CD4-positive, alpha-beta T cell (primary cell): ENCODE measurements at places on chromosomes 11 and 22. TPM values are rescaled to one million over a fixed set of nuclear protein-coding genes. Genes with fewer than 3 reads are reported as not detected.
A peak's percentile ranks its signal among the peaks of the same experiment; 100 is the strongest.

GRCh38 chr11:78212586-78213371 is 24.1 kb downstream of the USP35 start:
- no peak for DNase-seq

The APOL4 gene
- not detected for total RNA-seq

GRCh38 chr11:69062873-69063651 is 14.3 kb downstream of the TPCN2 start:
- DNase-seq, result no peak

DNA sequence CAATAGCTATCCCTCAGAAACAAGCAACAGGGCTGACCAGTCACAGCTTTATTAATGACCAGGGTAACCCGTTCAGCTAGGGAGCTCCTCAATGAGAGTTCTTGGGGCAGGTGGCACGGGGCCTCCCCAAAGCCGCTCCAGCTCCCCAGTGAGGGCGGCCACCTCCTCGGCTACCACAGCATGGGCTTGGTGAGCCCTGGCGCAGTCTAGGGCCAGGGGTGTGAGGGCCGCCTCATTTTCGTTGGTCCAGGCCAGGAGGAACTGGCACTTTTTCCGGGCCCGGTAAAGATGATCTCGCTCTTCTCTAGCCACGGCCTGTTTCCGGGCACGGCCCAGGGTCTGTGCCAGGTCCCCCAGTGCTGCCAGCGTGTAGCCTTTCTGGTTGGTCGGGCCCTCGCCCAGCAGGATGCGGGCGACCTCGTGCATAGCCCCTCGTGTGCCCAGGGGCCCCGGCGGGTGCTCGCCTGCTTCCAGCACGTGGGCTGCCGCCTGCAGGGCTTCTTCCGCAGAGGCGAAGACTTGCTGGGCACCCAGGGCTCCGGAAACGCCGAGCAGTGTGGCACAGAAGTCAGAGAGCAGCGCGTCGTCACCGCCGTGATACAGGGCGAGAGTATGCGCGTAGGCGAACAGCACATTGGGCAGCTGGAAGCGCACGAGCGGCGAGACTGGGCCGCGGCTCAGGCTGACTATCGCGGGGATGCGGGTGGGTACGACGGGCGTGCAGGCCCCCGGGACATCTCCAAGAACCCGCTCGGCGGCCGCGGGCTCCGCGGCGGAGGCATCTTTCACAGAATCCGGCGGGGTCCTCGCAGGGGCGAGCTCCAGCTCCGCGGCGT is 913 bp downstream of the ZNHIT2 start:
- DNase-seq, result peak; percentile 57

GRCh38 chr11:29184939-29185890 is 831.6 kb downstream of the KCNA4 start:
- DNase-seq, result no peak

- DNase-seq, result no peak
Observed at GRCh38 chr22:34587357-34588356, 478.3 kb upstream of the ISX start.
